ENCODE measurements at places on chromosomes 3 and 15. TPM values are rescaled to one million over a fixed set of nuclear protein-coding genes. Genes with fewer than 3 reads are reported as not detected.

The CLDN1 gene
- 5.4 TPM for total RNA-seq

The SI gene
- not detected for total RNA-seq

The MNS1 gene
- 1.7 TPM for total RNA-seq

The KBTBD13 gene
- not detected for total RNA-seq

The LDHAL6B gene
- not detected for total RNA-seq

The SLC38A3 gene
- not detected for total RNA-seq

The GLCE gene
- total RNA-seq = 19.4 TPM

The TMEM42 gene
- total RNA-seq = 15.8 TPM

The KNL1 gene
- 32.8 TPM for total RNA-seq

The ECE2 gene
- not detected for total RNA-seq
